NCI-H1930 (cell line): ENCODE measurements at places on chromosomes 7 and 10.

DNA sequence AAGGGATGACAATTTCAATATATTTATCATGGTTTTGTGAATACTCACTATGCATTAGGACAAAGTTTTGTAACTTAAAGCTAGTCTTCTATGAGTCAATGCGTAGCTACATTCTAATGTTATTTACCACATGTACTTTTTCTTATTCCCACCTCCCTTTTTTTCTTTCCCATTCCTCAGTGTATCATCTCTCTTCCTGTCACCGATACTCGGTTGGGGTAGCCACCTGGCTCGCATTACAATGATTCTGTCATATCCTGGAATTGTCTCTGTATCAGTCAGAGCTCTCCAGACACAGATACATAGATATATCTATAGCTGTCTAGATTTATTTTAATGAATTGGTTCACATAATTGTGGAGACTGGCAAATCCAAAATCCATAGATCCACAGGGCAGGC, 9.8 kb upstream of the RALA start:
- DNase-seq, result no peak

GRCh38 chr7:35613150-35613549, 81.8 kb downstream of the HERPUD2 start:
- no peak for DNase-seq

DNA sequence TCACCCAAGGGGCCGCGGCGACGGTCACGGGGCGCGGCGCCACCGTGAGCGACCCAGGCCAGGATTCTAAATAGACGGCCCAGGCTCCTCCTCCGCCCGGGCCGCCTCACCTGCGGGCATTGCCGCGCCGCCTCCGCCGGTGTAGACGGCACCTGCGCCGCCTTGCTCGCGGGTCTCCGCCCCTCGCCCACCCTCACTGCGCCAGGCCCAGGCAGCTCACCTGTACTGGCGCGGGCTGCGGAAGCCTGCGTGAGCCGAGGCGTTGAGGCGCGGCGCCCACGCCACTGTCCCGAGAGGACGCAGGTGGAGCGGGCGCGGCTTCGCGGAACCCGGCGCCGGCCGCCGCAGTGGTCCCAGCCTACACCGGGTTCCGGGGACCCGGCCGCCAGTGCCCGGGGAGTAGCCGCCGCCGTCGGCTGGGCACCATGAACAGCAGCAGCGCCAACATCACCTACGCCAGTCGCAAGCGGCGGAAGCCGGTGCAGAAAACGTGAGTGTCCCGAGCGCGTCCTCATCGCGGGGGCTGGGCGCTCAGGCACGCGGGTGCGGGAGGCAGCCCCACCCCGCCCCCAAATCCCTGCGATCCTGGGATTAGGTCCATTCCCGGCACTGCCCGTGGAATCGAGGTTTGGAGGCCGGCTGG, 509 bp downstream of the AHR start:
- no peak for DNase-seq

- no peak for DNase-seq
Observed at GRCh38 chr10:90087197-90088023, 386.0 kb downstream of the KIF20B start.

- no peak for DNase-seq
Observed at GRCh38 chr10:52451817-52452216, 137.7 kb downstream of the DKK1 start.

DNA sequence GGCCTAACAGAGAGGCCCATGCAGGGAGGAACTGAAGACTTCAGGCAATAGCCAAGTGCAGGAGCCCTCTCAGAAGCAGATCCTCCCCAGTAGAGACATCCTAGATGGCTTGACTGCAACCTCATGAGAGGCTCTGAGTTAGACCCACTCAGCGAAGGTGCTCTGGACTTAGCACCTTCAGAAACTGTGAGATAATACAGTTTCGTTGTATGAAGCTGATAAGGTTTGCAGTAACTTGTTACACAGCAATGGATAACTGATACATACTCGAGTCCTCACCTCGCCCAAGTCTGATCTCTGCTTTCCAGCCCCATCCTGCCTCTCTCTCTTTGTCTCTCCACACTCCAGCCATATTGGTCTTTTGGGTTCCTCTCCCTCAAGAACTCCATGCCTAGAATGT, 136.4 kb upstream of the EEPD1 start:
- no peak for DNase-seq

DNA sequence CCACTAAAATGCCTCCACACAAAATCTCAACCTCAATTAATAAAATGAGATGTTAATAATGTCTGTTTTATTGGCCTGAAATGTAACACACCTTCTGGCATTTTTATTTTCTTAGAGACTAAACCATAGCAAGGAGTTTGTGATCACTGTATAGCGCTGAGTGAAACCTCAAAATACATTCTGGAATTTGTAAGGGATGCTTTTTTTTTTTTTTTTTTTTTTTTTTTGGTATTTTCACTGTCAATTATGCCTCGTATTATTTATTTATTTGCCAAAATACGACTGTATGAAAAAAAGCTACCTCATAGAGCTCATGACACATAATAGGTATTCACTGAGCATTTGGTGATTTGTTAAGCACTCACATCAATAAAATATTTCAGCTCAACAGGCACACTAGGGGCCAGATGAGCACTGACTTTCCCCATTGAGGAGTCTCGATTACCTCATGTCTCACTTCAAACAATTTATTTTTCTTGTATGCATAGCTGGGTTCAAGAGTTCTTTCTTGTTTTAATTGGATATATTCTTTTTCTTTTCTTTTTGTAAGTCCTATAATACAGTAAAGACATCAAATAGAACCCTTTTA, 36.5 kb downstream of the SEMA3C start:
- no peak for DNase-seq

DNA sequence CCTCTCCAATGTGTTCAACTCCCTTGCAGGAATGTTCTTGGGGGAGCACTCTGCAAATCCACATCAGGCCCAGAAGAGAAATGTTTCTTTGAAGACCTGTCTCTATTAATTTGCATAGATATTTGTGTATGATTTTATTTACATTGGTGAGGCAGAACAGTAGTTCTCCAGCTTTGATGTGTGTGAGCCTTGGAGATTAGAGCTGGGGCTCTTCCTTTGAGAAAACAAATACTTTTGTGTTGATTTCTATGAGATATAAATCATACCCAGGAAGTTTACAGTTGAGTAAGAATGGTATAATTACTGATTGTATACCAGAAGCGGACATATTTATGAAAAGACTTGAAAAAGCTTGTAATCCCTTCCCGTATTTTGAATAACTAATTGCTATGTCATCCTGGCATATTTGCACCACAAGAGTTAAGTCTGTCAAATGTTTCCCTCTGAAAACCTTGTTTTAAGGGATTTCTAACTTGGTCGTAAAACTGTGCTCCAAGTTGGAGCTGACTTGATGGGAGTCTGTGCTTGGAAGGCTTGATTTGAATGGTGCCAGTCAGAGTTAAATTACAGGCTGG, 468.5 kb downstream of the LRMDA start:
- DNase-seq, result no peak

- no peak for DNase-seq
Observed at GRCh38 chr7:6559896-6560295, 8.6 kb upstream of the GRID2IP start.

DNA sequence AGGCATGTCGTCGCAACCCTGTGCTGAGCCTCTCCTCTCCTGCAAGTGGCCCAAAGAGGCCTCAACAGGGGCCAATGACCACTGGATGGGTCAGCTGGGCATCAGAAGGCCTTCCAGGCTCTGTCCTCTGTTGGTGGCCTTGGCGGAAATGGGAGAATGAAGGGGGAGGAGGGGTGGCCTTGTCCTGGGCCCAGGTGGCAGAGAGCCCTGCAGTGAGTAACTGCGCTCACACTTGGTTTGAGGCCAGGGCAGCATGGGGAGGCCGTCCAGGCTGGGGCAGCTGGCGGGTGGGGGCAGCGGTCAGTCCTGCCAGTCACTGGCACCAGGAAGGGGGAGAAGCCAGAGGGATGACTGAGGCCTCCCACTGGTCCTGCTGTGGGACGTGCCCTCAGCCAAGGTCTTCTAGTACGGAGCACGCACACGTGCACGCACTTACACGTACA, 59.8 kb downstream of the LHPP start:
- DNase-seq, result no peak
